ENCODE measurements at places on chromosomes 6 and 20.
A peak's percentile ranks its signal among the peaks of the same experiment; 100 is the strongest.

DNA sequence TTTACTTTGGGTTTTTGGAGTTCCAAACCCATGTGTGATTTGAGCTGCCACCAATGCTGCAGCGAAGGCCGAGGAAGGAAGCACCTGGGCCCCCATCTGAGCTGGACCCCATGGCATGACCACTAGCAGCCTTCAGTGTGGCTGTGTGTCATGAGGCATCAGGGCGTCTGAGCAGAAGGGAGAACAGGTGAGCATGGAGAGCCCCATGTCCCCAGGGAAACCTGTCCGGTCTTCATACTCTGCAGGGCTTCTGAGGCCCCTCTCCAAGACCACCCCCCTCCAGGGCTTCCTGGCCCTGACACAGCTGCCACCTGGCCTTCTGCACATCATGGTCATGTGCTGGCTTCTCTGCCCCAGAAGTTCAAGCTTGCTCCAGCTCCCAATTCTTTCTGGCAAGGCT lies 169.1 kb upstream of the CST7 start:
- no peak for DNase-seq

DNA sequence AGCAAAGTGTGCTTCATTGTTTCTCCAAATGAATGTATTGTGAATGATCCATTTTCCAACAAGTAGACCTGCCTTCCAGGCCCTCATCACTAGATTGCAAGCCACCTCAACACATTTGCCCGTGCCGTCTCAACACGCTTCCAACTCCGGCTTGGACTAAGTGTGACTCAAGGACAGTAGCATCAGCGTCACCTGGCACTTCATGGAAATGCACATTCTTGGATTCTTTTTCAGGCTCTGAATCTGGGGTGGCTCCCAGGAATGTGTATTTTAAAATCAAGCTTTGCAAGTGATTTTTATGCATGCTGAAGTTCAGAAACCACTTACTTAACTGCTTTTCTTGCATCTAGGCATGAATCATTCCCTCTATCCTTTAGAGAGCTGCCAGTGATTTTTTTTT lies 129.6 kb upstream of the EEF1E1 start:
- DNase-seq = no peak

GRCh38 chr20:43642548-43642947 lies 24.4 kb upstream of the MYBL2 start:
- DNase-seq = no peak

DNA sequence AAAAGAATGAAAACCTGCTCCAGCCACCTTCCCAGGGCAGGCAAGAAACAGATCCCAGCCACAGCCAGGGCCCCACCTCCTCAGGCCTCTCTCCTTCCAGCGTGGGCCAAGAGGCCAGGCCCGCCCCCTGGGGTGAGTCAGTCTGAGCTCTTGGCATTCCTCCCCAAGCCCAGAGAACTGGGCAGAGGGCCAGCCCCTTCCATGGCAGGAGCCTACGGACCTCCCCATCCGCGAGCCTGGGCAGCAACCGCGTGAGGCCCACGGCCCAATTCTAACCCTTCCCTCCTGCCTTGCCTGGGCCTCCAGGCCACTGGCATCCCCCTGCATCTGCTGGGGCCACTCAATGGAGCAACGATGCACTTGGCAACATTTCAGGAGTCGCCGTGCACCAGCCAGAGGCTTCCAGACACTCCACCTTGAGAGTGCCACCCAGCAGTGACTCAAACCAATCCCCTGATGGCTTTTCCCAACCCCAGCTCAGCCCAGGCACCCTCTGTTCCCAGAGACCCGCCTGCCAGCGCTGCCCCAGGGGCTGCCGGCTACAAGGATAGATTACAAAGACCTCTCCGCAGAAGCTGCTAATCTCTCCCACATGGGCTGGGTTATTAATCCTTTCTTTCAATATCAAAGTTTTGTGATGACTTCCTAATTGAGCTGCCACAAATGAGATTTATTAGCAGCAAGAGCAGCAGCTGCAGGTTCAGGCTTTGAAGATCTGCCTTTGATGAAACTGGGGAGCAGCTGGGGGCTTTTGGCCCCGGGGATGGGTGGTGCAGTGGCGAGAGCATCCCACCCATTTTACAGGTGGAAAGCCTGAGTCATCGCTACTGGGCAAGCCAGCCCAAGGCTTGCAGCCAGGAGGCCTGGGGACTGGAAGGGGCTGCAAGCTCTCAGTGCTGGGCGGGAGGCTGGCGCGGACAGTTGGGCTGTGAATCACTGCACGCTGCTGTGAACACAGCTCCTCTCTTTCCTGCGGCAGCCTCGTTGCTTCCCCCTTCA lies 85.7 kb downstream of the NFATC2 start:
- DNase-seq = peak; percentile 26

GRCh38 chr6:82270881-82271635 lies 23.5 kb upstream of the IBTK start:
- no peak for DNase-seq
